Renal pelvis (tissue), 12 donors: ENCODE measurements at places on chromosomes 5 and 9. TPM values are rescaled to one million over a fixed set of nuclear protein-coding genes. Genes with fewer than 3 reads are reported as not detected.

The LYRM7 gene
- 9.3 TPM for polyA plus RNA-seq

DNA sequence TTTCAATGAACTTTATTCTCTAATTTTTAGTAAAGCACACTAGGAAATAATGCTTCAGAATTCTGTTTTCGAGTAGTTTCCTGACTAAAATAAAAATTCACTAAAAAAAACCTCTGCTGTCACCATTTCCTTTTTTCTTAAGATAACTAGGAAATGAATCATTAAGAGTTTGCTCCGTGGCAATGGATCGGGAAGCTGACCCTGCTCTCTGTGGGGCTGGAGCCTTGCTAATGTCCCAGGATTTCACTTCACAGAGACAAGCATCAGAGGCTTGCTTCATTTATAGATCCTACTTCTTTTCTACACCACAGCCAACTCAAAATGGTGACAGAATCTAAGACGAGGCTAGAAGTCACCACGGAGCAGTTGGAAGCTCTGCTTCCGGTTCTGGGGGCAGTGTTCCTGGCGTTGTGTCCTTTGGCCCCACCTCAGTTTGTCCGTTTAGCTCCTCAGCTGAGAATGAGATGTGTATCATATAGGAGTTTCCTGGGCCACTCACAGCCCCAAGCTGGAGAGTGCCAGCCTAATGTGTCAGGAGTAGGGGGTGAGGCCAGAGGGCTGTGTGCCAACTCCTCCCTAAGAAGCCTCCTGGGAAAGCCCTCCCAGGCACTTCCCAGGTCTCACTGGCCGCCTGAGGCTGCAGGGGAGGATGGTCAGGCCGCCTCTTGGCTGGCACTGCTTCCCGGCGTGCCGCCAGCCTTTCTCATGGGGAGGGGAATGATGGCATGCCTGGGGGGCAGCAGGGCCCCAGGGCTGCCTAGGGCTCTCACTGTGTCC is 19.6 kb downstream of the TENT4A start:
- no peak for DNase-seq

DNA sequence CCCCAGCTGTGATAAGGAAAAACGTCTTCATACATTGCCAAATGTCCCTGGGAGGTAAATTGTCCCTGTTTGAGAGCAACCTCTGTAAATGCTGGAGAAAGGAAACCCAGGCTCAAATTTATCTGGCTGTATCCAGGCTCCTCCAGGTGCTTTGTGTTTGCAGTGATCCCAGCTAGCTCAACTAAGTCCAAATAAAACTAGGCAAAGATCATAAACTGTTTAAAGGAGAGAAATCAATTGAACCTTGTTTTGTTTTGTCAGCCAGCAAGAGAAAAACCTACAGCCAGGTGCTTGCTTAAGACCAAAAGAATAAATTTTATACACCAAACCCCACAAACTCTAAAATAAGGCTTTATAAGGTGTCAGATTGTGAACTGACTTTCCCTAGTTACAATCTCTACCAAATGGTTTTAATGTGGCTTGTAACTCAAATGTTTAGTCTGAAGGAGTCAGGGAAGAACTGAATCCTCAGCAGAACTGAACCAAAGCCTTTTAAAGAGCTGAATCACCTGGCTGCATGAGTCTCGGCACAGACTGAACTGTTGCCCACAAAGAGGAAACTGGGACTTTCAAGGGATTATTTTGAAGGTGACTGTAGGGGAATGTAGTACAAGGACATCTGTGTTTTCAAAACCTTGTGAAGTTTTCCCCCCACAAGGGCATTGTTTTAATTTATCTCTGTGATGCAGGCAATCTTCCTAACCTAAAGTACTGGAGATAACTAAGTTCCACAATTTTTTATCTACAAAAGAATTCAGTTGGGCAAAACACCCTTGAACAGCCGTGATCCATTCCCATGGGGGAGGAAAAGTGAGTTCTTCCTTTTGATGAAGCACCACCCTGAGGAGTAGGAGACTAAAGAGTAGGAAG is 201.7 kb upstream of the TARS1 start:
- DNase-seq = no peak

DNA sequence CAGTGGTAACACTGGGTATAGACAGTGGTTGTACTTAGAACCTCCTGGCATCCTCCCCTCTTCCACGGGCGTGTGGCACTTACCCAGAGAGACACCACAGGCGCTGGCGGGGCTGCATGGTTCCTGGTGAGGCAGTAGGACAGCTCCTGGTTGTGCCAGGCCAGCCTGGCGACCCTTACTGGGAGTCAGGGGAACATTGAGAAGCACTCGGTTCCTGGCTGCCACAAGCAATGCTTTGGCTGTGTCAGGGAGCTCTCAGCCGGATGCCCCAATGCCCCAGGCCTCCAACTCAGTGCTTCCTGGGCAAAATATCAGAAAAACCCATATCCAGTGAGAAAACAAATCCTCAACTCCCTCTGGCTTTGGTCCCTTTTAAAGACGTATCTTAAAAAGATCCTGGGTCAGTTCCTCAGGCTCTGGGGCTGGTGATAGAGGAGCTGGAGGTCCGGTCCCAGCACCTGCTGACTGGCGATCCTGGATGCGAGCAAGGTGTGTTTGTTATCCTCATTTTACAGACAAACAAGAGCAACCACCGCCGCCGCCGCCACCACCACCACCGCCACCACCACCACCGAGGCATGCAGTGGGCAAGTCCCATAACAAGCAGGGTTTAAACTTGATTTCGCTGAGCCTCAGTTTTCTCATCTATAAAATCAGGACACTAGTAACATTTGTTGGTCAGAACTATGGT is 4.2 kb downstream of the NKX2-5 start:
- DNase-seq = no peak

GRCh38 chr5:1007681-1008450 is 736 bp upstream of the NKD2 start:
- DNase-seq = no peak

The PCDHB9 gene
- polyA plus RNA-seq = 4.1 TPM

The KIF12 gene
- polyA plus RNA-seq = 191 TPM

DNA sequence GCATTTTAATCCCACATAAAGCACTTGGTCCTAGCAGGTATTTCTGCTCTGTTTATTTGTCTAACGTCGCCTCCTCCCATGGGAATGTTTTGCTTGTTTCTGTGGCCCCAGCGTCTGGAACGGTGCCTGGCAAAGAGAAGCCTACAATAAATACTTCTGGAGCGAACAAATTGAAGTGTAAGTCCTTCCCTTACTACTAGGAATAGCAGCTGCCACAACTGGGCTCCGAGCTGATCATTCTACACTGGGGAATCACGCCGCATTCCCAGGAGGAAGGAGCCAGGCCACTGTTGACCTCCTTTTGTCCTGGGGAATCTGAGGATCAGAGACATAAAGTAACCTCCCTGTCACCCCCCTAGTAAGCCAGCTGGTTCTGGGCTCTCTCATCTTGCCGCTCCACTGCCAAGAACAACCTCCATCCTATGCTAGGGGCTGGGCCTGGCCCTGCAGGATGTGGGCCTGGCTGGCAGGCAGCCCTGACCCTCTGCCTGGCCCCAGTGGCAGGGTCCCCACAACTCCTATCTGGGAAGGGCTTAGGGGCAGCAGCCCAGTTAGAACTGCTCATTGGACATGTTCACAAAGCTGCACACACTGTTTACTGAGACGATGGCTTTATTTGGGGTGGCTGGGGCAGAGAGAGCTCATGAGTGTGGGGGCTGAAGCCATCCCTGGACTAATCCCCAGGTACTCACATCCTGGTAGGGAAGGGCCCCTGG is 82.8 kb downstream of the GTF3C4 start:
- no peak for DNase-seq

The PCDHB4 gene
- polyA plus RNA-seq = 2.1 TPM

- no peak for DNase-seq
Observed at GRCh38 chr5:57478826-57479225, 3.8 kb downstream of the ACTBL2 start.

The SHB gene
- polyA plus RNA-seq = 20.0 TPM

- no peak for DNase-seq
Observed at GRCh38 chr9:104758974-104759373, 5.0 kb upstream of the NIPSNAP3B start.

DNA sequence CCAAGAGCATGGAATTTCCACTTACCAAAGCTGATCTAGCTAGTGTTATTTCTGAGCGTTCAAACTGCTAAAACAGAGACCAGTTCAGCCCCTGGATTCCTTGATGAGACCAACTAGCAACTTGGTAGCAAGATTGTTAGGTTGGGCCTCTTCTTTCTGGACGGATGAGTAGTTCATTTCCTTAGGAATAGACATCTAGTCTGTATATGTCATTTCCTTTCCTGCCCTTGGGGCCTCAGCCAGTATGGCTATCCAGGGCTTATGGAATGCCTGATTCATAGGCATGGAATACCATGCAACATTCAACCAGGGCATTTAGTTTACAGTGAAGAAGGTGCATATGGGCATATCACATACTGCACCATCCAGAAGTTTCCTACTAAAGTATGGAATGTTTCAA is 14.5 kb upstream of the LPAR1 start:
- DNase-seq = no peak

GRCh38 chr9:22415941-22416691 is 30.5 kb upstream of the DMRTA1 start:
- no peak for DNase-seq

- DNase-seq = no peak
Observed at GRCh38 chr5:157561110-157561509, 14.5 kb downstream of the ADAM19 start.

DNA sequence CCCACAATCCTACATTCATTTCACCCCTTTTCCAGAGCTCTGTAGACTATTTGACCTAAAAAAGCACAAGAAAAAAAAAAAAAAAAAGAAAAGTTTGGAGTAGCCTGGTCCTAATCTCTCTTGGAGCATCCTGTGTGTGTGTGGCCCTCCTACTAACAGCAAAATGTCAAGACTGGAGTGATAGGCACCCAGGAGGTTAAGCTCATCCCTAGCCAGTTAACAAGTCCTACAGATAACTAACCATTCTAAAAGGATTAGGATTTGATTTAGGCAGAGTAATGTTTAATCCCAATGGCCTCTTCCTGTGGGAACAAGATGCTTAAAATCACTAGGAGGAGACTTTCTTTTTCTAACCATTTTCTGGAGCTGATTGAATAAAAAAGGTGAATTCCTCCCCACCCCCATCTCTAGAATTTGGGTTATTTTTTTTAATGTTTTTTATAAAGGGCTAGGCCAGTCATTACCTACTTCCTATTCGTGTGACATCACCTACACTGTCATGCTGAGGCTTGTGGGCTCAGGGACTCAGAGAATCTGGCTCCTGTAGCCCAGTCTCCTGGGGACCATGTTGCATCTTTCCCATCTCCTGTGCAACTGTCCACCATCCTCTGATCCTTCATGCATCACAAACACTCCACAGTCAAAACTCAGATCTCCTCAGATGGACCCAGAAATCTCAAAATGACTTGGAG is 43.2 kb upstream of the NR3C1 start:
- no peak for DNase-seq
